ENCODE measurements at places on chromosomes 11 and 22.

GRCh38 chr22:50072714-50073538 lies 12.3 kb downstream of the MLC1 start:
- no peak for DNase-seq

GRCh38 chr11:85685125-85685819 lies 723 bp downstream of the CCDC89 start:
- DNase-seq, result no peak

- DNase-seq, result no peak
These were observed 110.4 kb downstream of the RRAS2 start for GRCh38 chr11:14248580-14248981.

DNA sequence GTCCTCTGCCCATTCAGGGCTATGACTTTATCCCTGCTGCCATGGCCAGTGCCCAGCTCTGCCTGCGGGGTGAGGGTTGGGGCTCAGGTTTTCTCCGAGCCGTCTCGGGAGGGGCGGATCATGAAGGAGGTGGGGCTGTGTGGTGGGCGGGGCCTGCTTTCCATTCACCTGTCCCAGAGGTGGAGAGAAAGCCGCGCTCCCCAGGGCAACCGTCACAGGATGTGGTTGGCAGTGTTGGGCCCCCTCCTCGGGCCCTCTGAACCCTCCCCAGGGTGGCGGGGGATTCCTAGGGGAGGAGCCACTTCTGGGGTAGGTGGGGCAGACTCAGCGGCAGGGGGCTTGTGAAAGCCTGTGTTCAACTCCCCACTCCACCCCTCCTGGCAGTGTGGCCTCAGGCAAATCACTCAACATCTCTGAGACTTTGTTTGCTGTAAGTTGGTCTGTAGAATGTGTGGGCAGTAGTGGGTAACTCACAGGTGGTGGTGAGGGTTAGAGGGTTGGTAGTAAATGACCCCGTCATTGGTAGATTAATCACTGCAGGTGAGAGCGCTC lies 50.3 kb downstream of the CD6 start:
- DNase-seq, result no peak

- no peak for DNase-seq
These were observed 9.7 kb downstream of the NHERF4 start for GRCh38 chr11:119194811-119195440.

GRCh38 chr11:706439-706956 lies 467 bp downstream of the EPS8L2 start:
- no peak for DNase-seq

- no peak for DNase-seq
These were observed 89.6 kb upstream of the PITPNB start for GRCh38 chr22:28008649-28009048.

GRCh38 chr11:134159652-134160051 lies 64.1 kb downstream of the NCAPD3 start:
- DNase-seq, result no peak

DNA sequence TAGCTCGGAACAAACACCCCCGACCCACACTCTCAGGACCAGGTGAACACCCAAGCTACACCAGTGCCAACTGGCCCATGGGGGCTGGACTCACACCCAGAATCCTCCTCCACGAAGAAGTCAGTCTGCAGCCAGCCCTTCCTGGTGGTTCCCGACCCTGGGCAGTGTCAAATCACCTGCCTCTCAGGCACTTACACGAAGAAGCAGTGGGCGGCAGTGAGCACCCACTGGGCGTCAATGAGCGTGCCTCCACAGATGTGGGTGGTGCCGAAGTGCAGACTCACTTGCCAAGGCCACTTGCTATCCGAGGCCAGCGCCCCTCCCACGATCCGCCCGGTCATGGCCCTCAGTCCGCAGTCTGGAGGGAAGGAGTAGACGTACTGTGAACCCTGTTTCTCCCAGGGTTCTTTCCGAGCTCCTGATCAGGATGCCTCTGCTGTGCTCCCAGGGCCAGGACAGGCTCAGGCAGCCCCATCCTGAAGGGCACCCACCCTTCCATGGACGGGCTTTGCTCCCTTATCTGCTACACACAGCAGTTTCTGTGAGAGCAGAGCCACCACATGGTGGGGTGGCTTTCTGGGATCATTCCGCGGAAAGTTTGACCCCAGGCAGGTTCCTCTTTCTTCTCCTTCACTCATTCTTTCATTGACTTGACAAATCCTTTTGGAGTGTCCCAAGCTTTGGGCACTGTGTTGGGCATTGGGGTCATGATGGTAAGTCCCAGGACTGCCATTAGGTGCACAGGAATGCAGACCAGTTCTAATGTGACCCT lies 19.4 kb downstream of the TMPRSS13 start:
- DNase-seq, result no peak

DNA sequence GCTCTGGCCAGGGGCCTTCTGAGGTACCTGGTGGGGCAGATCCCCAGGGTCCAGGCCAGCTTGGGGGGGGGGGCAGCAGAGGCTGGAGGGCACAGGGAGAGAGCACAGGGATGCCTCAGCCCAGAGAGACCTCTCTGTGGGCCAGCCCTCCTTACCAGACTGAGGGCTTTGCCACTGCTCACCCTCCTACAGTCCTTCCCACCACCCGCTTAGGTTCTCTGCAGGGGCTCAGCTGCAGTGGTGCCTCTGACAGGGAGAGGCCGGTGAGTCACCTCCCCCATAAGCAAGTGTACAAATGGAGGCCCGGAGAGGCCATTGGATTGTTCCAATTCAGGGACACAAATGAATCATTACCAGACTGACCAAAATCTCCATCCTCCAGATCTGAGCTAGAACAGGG lies 68.1 kb upstream of the LMO1 start:
- no peak for DNase-seq

- DNase-seq, result no peak
These were observed 128.7 kb downstream of the MPPED1 start for GRCh38 chr22:43540529-43540923.

DNA sequence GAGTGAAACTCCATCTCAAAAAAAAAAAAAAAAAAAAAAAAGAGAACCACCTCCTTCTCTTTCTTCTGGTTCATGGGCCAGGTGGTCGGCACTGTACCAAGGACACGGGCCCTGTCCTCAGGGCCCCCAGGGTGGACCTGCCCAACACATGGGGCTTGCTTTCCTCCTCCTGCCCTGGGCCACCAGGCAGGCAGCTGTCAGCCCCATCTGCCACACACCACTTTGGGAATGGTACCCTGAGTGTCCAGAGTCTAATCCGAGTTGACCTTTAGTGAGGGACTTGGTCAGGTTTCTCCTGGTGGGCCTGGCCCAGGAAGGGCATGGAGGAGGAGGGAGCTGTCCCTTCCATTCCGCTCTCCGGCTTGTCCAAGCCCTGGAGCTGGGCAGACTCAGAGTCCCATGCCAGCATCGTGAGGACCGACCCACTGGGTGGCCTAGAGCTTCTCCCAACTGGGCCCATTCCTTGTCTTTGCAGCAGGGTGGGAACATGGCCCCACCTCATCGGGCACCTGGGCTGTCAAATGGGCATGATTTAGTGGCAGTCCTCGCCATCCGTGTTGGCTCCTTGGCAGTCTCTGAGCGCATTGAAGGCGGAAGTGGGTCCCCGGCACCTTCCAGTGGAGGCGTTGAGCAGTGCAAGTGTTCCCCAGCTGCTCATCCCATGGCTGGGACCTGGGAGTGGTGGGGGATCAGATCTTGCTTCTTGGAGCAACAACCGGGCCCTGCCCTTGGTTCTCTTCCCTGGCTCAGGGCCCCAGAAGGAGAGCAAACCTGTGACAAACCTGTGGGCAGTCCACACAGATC lies 94.8 kb downstream of the BCR start:
- no peak for DNase-seq

DNA sequence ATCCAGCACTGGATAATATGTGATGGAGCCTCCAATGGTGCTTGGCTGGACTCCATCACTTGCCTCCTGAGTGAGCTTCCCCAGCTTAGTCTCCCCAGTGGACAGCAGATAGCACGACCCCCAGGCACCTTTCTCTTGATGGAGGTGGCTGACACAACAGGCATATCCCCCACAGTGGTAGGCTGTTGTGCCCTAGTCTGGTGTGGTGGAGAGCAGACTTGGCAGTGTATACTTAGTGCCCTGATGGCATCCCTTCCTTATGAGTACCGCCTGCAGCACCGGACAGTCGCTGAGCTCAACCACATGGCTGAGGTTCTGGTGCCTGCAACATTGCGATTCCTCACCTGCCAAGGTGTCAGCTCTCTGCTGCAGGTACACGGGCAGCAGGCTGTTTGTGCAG lies 50.1 kb downstream of the DNHD1 start:
- no peak for DNase-seq

GRCh38 chr22:49934891-49935557 lies 16.6 kb downstream of the CRELD2 start:
- no peak for DNase-seq

DNA sequence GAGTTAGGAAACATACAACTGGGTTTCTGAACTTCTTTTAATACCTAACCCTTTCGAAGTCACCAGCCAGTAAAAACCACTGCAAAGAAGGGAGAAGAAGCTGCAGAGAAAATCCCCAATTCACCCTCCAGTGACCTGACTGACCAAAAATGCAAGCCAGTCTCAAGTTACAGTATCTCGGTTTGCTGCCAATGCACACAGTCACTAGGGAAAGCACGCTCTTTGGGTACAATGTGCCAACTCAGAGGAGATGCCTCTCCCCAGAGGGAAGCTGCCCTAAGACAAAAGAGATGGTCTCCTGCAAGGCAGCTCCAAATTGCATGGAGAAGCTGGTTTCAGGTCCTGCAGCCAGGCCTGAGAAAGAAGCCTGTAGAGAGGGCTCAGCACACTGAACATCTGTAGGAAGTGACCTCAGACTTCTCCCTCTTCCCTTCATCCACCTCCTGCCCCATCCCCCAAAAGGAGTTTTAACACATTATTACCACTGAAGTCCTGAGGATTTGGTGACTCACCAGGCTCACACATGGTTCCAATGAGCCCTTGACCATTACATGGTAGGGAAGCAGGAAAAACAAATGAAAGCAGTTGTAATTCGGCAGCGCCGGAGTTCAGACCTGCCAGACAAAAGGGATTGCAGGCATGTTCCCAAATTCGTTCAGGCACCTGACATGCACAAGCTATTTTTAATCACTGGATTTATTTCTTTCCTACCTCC lies 90.1 kb downstream of the ETS1 start:
- DNase-seq, result peak; percentile 92

DNA sequence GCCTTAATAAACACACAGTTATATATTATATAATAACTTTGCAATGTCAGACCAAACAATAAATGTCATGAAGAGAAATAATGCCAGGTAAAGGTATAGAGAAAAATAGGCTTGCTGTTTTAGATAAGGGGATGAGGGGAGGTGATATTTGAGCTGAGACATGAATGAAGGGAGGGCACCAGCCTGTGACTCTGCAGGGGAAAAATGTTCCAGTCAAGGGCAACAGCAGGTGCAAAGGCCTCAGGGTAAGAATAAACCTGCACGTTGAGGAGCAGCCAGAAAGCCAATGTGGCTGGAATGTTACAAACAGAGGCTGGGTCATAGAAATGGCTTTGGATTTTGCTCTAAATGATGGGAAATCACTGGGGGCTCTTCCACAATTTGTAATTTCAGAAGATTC lies 519.6 kb downstream of the SOX6 start:
- no peak for DNase-seq

DNA sequence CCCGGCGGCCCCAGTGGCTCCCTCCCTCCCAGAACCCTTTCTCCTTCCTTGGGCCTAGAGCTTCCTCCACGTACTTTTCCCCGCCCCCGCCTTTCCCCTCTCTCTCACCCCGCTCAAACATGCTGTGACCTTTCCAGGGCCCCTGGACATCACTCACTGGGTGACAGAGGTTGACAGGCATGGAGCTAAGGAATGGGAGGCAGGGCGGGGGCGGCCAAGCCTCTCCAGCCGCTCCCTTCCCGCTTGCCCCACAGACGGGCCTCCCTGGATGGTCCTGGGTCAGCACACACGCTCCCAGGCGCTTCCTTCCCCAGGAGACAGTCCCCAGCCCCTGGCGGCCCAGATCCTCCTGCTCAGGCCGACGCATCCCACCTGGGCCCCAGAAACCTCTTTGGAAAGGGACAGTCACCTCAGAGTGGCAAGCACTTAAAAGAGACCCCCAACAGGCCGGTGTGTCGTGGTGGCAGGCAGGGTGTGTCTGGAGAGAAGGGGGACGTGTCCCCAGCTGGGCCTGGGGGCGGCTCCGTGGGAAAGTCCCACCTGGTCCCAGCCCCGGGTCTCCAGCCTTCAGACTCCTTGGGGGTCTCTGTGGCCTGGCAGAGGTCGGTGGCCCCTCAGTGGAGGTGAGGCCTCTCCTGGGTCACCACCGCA lies 8.8 kb downstream of the H19 start:
- DNase-seq, result no peak

DNA sequence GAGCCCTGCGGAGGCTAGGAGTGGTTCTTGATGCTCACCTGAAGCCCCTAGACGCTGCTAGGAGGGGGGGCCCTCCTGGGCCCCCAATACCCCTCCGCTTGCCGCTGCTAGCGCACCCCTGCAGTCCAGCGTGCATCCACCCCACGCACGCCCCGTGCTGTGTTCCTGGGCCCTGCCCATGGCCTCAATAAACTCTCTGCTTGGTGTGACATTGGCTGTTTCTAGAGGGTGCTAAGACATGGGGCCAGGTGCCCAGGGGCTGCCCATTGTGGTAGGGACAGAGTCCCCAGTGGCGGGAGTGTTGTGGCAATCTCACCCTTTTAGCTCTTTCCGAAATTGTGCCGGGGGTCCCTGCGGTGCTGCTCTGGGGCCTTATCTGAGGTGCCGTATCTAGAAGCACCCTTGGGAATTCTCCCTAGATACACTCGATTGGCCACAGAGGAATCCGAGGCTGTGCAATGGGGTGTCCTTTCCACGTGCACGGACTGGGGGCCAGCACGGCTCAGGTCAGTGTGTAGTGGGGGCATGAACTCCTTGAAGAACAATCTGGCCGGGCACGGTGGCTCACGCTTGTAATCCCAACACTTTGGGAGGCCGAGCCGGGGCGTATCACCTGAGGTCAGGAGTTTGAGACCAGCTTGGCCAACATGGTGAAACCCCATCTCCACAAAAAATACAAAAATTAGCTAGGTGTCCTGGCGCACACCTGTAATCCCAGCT lies 10.9 kb downstream of the MAPK8IP2 start:
- DNase-seq, result no peak

GRCh38 chr11:65425105-65425970 lies 2.7 kb downstream of the NEAT1 start:
- no peak for DNase-seq
